ENCODE measurements at places on chromosomes 16 and 17. TPM values are rescaled to one million over a fixed set of nuclear protein-coding genes. Genes with fewer than 3 reads are reported as not detected.
A peak's percentile ranks its signal among the peaks of the same experiment; 100 is the strongest.

CEP131 gene
- 6.8 TPM for total RNA-seq

RAB11FIP3 gene
- total RNA-seq: 21.1 TPM

TMC7 gene
- 3.6 TPM for total RNA-seq

MRPL38 gene
- total RNA-seq: 28.2 TPM

GRAP gene
- 267 TPM for total RNA-seq

PPP1R27 gene
- not detected for total RNA-seq

CCT6B gene
- total RNA-seq: 0.44 TPM

FBXL16 gene
- total RNA-seq: under 0.01 TPM

TMIGD1 gene
- not detected for total RNA-seq

CBLN1 gene
- not detected for total RNA-seq

DNA sequence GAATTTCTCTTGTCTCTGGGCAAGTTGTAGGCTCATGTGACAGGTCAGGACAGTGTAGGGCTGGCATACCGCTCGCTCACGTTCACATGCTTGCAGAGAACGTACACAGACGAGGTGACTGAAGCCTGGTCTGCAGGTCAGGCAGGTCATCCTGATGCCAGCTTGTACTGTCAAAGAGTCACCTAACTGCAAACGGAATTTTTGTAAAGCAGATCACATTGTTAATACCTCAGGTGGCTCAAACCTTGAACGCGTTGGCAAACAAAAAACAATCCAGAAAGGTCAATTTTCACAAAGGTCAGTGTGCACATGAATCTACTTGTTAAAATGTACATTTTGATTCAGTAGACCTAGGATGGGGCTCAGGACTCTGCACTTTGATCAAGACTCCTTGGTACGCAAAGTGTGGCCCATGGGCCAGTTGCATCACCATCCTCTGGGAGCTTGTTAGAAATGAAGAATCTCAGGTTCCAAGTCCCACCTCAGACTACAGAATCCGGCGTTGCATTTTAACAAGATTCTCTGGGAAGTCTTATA is 28.6 kb downstream of the ANKRD40 start:
- DNase-seq: no peak

GRCh38 chr17:30831663-30832437 is at the start of gene ATAD5:
Gene ATAD5, plus strand, starts transcription at chr17:30831966. Its CDS starts 382 bp downstream, at chr17:30832348.
- DNase-seq: peak; percentile 94

DNA sequence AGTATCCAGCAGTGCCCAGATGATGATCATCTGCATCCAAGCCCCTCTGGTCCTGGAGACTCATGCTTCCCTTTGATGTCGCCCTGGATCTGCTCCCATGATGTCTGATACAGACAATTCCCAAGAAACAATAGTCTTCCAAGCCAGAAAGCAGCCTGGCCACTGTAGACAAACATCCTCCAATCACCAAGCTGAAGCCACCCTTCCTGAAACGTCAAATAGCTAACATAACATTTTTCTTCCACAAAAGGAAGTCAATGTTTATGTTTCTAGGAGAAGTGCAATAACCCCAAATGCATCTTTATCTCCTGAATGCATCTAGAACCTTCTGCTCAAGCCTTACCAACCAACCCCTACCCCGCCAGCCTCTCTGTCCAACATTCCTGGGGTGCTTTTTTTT is 1.2 kb upstream of the DPEP2 start:
- DNase-seq: peak; percentile 76

- peak; percentile 100 for DNase-seq
Measured at GRCh38 chr17:59154721-59155438, at the start of gene SKA2. Gene SKA2, minus strand, starts transcription at chr17:59155186. Its CDS starts 23 bp downstream, at chr17:59155163.

DNA sequence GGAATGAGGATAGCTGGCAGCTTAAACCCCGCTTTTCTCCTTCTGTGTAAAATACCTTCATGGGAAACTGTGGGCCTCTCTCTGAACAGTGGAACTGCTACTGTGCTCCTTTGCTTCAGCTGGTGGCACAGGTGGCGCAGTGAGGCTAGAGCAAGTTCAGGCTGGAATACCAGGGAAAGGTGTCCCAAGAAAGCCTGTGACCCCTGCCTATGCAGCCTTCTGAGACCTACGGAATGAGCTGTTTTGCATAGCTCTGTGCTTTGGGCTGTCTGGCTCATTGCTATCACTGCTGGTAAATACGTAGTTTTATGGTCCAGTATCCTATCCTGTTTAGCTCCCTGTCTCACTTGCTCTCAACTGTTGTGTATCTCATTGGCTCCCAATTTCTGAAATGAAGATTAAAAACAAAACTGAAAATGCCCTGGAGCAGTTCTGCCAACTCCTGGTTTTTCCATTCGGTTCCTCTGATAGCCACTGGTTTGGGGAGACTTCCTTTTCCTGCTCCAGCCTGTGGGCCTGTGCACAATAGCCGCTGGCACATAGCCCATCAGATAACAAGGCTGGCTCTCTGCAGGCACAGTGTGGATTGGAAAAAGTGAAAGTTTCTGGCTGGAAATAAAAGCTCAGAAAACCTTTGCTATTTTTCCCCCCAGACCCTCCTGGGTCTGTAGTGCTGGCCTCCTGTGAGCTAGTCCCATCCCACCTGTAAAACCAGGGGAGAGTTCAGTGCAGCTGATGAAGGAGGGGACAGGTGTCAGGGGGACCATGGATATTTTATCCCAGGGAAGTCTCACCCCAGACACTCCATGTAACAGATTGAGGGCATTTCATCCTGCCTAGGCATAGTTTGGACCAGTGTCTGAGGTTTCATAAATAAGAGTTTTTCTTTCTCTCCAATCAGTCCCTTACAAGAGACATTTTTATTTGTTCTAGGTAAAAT is 24.0 kb downstream of the LIMD2 start:
- DNase-seq: peak; percentile 100

DNA sequence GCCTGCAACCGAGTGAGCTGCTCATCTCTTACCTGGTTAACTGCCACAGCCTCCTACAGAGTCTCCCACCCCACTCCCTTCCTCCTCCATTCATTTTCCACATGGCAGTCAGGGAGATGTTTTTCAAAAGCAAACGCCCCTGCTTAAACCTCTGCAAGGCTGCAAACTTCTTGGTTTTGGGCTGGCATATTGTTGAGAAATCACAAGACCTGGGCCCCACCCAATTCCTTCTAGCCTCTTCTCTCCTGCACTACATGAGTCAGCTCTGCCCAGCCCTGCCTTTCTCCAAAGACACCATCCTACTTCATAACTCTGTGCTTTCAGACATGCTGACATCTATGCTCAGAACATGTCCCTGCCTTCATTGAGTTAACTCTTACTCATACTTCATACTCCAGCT is 136.1 kb downstream of the SPACA3 start:
- no peak for DNase-seq

GRCh38 chr17:44915321-44915726 is at the start of gene GFAP:
Gene GFAP, minus strand, starts transcription at chr17:44915500. Its CDS starts 14 bp downstream, at chr17:44915486.
- DNase-seq: no peak

DNA sequence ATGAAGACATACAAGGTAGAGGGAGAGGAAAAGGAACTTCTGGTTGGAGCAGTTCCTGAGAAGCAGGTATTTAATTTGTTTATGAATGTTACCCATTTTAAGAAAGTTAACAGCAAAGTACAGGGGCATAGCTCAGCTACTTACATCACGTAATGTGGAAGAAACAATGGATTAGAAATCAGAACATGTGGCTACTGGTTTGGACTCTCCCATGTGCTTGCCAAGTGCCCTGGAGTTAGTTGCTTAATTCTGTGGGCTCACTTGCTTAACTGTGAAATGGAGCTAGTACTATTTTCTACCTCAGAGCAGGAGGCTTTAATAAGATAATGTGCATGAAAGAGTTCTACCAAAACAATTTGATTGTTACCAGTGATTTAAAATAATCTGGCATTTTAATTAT is 27.3 kb downstream of the RSPRY1 start:
- DNase-seq: no peak

GRCh38 chr17:15946611-15947120 is 1.7 kb downstream of the ADORA2B start:
- peak; percentile 16 for DNase-seq

DNA sequence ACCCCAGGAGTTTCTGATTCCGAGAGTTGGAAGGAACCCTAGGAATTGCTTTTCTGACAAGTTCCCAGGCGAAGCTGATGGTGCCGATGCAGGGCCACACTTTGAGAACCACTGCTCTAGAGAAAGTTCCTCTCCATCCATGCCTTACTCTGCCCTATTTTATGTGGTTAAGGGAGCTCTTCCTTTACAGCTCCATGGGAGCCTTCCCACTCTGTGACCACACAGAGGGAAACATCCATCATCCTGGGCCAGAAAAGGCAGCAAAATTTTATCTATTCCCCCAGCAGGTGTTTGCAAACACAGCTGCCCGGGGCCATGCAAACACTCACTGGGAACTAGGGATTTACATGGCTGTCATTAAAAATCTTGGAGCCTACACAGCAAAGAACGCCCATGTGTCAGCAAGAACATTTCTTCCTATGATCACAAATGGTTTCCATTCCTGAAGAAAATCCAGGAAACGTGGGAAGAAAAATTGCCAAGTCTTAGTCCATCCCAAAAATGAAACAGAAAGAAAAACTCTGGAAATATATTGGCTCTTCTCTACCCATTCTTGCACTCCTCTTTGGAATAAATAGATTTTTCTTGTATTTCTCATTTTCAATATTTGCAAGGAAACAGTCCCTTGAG is 252.7 kb downstream of the PMP22 start:
- DNase-seq: no peak

DNA sequence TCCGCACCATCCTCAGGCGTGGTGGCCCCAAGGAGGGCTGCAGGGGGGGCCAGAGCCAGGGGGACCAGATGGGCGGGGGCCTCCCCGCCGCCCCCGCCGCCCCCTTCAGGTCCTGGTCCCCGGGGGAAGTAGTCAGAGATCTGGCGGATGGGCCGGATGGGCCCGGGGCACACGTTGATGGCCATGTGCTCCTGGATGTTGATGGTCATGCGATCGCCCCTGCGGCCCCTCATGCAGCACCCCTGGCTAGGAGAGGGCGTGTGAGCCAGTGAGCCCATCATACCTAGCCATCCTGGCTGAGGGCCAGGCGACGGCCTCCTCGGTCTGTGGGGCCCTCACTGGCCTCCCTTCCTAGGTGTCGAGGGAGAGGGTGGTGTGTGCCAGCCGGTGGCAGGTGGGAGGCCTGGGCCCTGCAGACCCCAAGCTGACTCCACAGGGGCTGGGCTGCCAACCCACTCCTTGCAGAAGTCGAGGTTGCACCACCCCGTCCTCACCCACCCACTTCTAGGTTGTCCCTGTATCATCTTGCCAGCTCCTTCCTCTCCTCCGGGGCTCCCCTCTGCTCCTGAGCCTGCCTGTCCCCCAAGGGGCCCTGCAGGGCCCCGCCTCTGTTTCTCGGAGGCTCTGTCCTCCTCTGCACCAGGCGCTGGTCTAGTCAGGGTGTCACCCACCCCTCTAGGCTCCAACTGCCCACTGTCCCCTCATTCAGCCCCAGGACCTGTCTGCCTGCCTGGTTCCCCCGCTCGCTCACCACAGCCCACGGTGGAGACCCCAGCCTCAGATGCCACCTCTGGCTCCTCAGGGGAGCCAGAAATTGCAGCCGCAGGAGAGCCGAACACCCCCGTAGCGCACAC is 610 bp downstream of the DOC2A start:
- DNase-seq: no peak

GRCh38 chr17:54085020-54085419 is 262.3 kb downstream of the KIF2B start:
- DNase-seq: no peak

DNA sequence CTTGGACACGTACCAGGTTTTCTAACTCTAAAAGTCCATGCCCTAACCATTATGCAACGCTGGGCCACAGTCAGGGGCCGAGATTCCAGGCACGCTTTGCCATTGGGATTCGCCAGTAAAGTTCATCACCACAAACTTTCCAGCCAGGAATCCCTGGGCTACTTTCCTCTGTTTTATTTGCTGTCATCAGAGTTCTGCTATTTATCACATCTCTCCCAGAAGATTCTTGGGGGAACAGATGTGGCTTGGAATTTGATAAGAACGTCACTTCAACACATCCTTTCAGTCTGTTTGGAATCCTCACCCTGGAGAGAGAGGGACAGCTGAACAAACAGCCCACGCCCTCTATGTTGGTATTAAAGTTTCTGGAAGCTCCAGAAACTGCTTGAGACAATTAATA is 109.6 kb upstream of the CACNG3 start:
- DNase-seq: no peak

GRCh38 chr17:37770631-37771518 is 26.0 kb upstream of the HNF1B start:
- peak; percentile 71 for DNase-seq

DNA sequence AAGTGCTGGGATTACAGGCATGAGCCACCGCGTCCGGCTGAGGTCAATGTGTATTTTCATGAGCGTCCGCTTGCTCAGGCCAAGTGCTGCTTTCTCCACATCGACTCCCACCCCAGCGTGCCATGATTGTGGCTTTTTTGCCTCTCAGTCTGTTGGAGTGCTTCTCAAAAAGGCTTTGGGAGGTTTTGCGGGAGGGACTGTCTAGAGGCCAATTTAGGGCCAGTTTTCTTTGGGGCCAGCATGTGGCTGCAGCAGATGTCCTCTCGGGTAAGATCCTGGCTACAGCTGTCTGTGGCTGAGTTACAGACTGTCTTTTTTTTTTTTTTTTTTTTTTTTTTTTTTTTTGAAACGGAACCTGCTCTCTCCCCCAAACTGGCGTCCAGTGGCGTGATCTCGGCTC is 6.5 kb downstream of the C16orf90 start:
- no peak for DNase-seq

Measured in lung microvascular endothelial cell (primary cell).